Activated T-cell treated with anti-CD3 and anti-CD28 coated beads, Interleukin-2, amount 50 U/mL, for 72 hours (primary cell): ENCODE measurements at places on chromosomes 16 and 17. TPM values are rescaled to one million over a fixed set of nuclear protein-coding genes. Genes with fewer than 3 reads are reported as not detected.
A peak's percentile ranks its signal among the peaks of the same experiment; 100 is the strongest.

DNA sequence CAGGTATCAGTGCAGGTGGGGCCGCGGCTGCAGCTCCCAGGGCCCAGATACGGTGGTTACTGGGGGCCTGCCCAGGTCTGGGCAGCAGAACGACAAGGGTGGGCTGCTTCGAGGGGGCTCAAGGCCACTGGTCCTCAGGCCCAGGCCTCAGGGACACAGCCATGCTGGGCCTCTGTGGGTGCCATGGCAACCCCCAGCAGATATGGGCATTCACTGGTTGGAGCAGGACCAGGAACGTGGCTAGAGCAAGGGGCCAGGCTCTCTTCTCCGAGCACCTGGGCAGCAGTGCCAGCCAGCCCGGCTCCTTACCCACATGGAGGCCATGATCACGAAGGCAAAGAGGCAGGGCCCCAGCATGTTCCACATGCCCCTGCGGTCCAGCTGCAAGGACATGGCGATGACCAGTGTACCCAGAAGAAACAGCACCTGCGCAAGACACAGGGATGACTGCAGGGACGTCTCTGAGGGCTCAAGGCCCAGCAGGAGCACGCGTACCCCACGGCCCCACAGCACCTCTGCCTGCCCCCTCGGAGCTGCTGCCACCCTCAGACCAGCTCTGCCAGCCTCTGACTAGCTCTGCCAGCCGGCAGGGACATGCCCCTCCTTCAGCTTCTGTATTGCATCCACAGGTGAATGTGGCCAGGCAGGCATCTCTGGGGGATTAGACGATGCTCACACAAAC is 2.1 kb upstream of the MRPL28 start:
- no peak for DNase-seq

GRCh38 chr17:5065227-5065744 is 13.0 kb upstream of the ZFP3 start:
- no peak for DNase-seq

DNA sequence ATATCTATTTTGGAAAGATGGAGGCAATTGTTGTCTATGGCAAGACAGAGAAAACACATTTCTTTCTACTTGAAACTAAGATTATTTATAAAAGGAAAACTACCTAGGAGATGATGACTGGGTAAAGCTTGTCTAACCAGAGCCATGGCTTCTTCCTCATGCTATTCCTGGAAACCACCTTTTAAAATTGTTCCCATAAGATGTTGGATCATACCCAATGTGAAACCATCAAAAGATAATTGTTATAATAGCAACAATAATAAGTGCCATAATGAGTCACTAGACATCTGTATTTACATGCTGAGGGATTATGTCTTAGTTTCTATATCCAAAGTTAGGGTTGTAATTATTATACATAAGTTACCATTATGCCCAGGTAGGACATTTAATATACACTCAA is 428.4 kb downstream of the KCNJ2 start:
- no peak for DNase-seq

- no peak for DNase-seq
These were observed 576.7 kb downstream of the WWOX start for GRCh38 chr16:78675951-78676792.

DNA sequence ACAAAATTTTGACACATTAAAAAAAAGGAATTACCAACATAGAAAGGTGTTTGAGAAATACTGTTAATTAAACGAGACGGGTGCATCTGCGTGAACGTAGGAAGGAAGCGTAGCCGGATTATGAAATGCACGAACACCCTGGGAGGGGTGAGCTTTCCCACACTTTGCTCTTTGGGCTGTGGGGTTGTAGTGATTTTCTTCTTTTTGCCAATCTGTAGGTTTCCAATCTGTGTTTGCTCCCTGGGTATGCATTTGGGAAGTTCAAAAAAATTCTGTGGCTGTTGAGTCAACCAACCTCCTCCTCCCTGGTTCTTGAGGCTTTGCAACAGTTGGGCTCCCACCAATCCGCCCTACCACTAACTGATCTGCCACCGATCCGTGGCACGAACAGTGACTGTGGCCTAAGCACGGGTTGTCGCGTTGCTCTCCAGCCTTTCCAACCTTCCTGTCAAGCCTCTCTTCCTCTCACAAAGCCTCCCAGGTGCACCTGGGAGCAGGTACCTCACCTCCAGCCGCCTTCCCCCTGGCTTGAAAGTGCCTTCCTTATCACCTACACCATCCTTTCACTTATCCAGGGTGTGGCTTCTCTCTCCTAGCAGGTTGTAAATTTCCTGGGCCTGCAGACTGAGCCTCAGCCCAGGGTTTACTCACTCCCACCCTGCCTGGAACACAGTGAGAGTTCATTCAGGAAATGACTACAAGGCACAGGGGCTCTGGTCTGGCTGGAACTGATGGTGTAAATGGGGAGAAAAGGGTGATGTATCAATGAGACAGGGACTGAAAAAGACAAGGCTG is 16.6 kb downstream of the RTN4RL1 start:
- no peak for DNase-seq

- DNase-seq, result no peak
These were observed 5.8 kb upstream of the FASN start for GRCh38 chr17:82103553-82104451.

DNA sequence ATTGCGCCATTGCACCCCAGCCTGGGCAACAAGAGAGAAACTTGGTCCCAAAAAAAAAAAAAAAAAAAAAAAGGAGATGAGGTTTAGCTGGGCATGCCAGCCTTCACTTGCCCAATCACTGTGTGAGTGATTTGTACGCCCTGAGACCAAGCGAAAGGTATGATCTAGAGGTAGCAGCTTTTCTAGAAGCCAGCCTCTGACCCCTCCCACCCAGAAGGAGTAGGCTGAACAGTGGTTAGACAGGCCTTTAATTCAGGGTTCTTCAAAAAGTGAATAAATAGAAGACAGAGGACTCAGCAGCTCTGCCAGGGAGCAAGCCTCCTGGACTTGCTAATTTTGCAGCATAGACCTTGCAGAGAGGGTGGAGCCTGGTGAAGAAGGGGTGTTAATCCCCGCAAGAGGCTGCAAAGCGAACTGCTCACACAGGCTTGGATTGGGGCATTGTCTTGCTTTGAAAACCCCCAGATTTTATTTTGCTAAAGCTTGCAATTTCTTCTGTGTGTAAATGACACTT is 7.1 kb upstream of the CYTH1 start:
- no peak for DNase-seq

- DNase-seq, result no peak
These were observed 787 bp upstream of the CCL3L1 start for GRCh38 chr17:36197387-36197703.

GRCh38 chr16:86651013-86651627 is 72.8 kb downstream of the FOXL1 start:
- DNase-seq, result no peak

- DNase-seq, result no peak
These were observed 17.2 kb downstream of the CTRB2 start for GRCh38 chr16:75189638-75190245.

DNA sequence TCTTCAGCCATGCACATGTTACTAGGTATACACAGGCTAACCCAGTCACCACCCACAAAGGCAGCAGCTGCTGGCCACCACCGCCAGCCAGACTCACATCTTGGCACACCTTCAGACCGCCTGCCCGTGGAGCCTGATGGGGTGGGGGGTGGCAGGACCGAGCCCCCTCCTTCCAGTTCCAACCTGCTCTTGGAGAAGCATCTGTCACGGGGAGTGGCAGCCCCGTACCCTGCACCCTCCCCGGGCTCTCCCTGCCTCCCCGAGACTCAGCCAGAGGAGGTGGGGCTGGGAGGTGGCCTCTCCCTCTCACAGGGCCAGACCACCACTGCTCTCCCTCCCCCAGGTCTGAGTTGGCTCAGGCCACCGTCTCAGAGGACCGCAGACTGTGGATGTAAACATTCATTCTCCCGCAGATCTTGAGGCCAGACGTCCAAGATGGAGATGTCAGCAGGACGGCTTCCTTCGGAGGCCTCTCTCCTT is 11.3 kb upstream of the RBFOX3 start:
- DNase-seq, result no peak

DNA sequence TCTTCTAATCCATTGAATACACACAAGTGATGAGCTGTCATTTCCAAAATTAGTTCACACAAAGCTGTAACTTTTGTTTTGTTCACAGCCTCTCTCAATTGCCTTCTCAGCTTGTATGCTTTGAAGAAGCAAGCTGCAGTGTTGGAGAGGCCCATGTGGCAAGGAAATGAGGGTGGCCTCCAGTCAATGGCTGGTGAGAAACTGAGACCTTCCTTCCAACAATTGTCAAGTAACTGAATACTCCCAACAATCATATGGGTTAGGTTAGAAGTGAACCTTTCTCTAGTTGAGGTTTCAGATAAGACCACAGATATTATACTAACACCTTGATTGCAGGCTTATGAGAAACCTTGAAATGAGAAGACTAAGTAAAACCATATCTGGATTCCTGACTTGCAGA is 82.4 kb upstream of the SOX9 start:
- DNase-seq, result no peak

DNA sequence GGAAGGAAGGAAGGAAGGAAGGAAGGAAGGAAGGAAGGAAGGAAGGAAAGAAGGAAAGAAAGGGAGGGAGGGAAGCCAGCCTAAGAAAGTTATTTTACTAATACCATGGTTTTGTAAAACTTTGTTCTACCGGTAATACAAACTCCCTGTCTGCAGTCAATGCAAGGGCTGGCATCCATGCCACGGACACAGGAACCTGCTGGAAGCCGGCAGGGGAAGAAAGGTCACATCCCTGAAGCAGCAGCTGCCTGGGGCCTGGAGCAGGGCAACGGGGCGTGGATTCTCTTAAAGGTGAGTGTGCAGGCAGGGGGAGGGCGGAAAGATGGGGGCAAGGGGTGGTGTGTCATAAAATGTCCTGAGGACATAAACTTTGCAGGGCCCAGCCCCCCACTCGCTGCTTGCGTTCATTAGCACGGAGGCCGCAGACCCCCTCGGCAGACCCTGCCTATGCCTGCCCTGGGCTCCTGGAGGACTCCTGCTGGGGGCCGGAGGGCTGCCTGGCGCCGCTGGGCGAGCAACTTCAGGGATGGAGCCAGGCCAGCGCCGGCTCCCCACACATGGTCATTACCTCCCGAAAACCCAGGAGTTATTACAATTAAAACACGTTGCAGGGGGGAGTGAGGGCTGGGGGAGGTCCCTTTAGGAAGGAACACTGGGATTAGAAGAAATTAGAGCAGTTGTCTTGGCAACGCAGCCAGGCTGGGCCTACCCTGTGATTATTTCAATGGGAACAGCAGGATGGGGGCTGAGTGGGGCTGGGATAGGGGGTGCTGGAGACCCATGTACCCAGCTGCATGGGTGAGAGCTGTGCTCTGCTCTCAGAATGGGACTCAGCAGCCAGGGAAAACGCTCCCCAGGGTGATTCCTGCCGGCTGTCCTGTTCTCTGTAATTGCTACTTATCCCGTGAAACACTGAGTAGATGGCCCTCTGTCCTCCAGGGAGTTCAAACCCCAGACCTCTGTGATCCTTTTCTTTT is 257.9 kb downstream of the SOX9 start:
- no peak for DNase-seq

DNA sequence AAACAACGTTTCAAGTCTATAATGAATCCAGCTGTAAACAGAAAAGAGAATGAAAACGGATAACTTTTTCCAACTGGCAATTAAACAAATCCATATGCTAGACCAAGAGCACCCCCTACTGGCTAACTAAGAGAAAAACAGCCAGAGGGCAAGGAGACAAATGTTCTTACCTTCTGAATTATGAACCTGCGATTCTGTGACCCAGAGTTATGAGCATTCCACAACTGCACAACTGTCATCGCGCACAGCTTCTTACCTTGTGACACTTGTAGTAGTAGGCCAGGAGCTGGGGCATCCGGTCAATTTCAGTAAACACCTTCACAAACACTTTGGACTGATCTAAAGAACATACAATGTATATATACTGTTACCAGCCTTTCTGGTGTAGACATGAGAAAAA is 18.6 kb downstream of the COG7 start:
- DNase-seq, result peak; percentile 36

- DNase-seq, result no peak
These were observed 470.2 kb downstream of the PMP22 start for GRCh38 chr17:14794961-14795360.

DNA sequence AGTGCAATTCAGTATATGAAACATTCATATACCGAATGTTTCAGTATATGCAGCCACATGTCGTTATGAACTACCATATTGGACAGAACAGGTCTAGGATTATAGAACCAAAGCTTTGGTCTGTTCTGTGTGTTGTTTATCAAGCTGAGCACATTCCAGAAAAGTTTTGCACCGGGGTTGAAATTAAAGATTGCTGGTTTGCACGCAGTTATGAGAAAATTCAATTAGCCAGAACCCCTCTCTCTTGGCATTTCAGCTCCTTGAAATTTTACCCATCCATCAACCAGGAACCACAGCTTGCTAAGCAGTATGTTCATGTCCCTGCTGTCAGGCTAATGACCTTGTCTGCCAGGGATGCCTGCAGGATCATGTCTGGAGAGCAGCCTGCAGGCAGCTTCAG is 9.5 kb downstream of the KRT32 start:
- no peak for DNase-seq

GRCh38 chr17:81119223-81120148 is 45.8 kb upstream of the PVALEF start:
- peak; percentile 88 for DNase-seq

GRCh38 chr16:50991006-50991405 is 160.1 kb downstream of the SALL1 start:
- no peak for DNase-seq

GRCh38 chr17:30005709-30006320 is 64.4 kb downstream of the EFCAB5 start:
- DNase-seq, result no peak

DNA sequence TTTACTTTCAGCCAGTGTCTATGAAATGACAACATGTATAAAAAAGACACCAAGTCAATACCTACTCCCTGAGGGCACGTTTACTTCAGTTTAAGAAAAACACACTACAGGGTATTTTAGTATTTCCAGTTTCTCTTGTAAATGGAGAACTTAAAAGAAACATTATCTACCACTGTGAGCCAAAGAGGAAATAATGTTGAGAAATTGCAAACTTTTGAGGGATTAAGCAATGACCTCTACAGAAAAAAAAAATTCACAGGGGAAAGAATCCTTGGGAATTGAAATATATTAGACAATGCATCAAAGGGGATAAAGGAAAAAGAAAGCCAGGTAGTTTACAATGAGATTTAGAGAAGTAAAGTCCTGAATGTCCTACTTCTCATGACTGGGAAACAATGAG is 126.0 kb downstream of the KCNJ2 start:
- DNase-seq, result no peak

GRCh38 chr16:23869052-23869451 is 33.3 kb downstream of the PRKCB start:
- DNase-seq, result peak; percentile 37

- DNase-seq, result no peak
These were observed 14.3 kb upstream of the NUBP1 start for GRCh38 chr16:10729104-10730048.

Gene CDRT15
- not detected for total RNA-seq

Gene MRPL38
- 117 TPM for total RNA-seq

Gene CBLN1
- total RNA-seq, result not detected

Gene KRT17
- total RNA-seq, result 0.63 TPM

Gene BTBD17
- not detected for total RNA-seq

Gene GRAPL
- total RNA-seq, result 5.1 TPM

Gene UTS2R
- 0.46 TPM for total RNA-seq

Gene KRTAP2-1
- total RNA-seq, result not detected

Gene METTL26
- 55.4 TPM for total RNA-seq

Gene NEUROD2
- not detected for total RNA-seq

Gene KRT40
- not detected for total RNA-seq

Gene HOXB13
- not detected for total RNA-seq
